Central memory CD4-positive, alpha-beta T cell (primary cell): ENCODE measurements at places on chromosomes 13 and 19.

DNA sequence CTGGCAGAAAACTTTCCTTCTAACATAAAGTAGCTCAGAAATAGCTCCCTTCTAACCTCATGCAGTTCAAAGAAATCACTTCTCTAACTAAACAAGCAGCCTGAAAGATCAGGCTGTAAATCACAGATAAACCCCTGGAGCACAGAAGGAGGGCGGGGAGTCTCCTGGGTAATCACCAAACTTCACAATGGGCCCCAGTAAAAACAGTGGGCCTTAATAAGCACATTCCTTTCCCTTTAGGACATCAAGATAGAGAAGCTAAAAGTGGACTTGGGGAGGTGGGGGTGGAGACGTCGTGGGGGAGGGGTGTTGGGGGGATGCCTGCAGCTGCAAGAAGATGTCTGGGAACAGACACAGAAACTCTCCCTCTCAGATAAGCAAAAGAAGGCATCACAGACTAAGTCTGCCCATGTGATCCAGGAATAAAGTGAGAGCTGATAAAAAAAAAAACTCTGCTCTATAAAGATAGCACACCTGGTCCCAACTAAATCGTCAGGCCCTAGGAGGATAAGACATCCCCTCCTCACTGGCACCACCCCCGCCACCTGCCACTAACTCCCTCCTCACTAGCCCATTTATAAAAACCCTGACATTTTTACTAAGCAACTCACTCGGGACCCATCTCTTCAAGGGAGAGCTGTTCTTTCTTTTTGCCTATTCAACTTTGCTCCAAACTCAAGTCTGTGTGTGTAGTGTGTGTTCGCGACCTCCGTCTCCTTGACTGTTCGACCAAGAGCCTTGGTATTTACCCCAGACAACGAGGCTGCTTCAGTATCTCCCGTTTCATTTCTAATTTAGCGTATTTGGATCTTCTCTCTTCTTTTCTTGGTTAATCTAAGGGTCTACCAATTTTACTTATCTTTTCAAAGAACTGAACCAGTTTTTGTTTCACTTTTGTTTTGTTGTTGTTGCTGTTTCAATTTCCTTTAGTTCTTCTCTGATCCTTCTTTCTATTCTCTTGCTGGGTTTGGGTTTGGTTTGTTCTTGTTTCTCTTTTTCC is 31.7 kb downstream of the DNAJC15 start:
- DNase-seq = peak; percentile 46

- no peak for DNase-seq
Observed at GRCh38 chr13:31213651-31214289, 14.0 kb downstream of the B3GLCT start.

DNA sequence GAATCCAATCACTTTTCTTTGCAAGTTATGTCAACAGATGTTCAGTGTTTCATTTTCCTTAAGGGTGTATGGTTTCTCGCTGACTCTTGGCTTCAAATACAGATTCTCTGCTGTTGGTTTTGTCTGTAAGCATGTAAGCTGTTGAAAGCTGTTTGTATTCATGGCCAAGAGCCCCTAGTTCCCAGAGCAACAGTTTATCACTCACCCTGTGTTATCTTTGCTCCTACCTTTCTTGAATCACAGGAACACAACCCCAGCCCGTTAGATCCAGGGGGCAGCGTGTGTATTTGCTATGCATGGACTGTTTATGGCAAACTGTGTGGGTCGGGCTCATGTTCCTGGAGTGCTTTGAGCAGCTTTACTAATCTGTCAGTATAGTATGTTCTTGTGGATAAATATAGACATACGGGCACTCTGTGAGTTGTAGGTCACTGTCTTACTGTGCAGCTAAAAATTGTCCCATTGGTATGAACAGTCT is 28.9 kb downstream of the FRY start:
- DNase-seq = no peak

DNA sequence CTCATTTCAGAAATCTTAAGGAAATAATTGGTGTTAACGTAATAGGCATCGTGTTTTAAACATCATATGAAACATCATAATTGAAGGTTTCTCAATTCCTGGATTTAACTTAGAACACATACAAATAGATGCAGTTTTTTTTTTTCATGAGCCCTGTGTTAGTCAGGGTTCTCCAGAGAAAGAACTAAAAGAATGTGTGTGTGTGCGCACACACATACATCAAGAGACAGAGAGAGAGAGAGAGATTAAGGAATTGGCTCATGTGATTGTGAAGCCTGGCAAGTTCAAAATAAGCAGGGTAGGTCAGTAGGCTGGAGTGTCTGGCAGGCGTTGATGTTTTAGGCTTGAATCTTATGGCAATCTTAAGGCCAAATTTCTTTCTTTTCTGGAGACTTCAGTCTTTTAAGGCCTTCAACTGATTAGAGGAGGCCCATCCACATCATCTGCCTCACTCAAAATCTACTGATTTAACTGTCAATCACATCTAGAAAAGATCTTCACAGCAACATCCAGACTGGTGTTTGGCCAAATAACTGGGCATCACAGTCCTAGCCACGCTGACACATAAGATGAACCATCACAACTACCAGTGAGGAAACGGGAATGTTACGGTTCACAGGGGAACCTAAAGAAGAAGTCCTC is 25.2 kb downstream of the SPATA13 start:
- no peak for DNase-seq

DNA sequence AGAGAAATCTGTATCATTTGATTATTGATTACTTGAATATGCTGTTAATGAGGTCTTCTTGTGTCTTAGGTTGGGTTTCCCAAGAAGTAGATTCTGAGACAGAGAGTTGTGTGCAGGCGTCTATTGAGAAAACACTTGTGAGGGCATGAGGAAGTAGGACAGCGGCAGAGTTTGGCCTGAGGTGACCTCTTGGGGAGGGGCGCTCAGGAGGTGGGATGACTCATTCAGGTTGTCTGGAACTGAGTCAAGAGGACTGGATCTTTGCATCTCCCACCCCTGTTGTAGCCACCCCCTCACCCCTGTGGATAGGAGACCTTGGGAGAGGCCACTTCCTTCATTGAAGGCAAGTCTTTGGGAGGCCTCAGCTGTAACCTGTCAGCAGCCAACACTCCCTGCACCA is 35.2 kb upstream of the WDFY2 start:
- no peak for DNase-seq

GRCh38 chr19:50725218-50725910 is 2.2 kb downstream of the CLEC11A start:
- DNase-seq = no peak
